NCI-H460 (cell line): ENCODE measurements at places on chromosomes 7 and 10. TPM values are rescaled to one million over a fixed set of nuclear protein-coding genes. Genes with fewer than 3 reads are reported as not detected.

Gene CRHR2
- total RNA-seq: not detected in 2 replicates

Gene FAM25G
- total RNA-seq: not detected in 2 replicates

Gene OR2A7
- total RNA-seq: not detected in 2 replicates

Gene ZNF746
- total RNA-seq: 22.7 and 23.4 TPM in 2 replicates

Gene VIPR2
- 0.30 and 0.43 TPM in 2 replicates for total RNA-seq

Gene PRSS2
- total RNA-seq: not detected in 2 replicates

Gene GTF2IRD2
- total RNA-seq: 6.2 and 14.3 TPM in 2 replicates

Gene UROS
- total RNA-seq: 50.4 and 55.0 TPM in 2 replicates

Gene LDB1
- 25.1 and 27.0 TPM in 2 replicates for total RNA-seq

Gene OR2A12
- not detected in 2 replicates for total RNA-seq

Gene RASA4B
- 2.7 and 3.3 TPM in 2 replicates for total RNA-seq

Gene CYP3A7
- total RNA-seq: not detected in 2 replicates

Gene LRRC18
- not detected in 2 replicates for total RNA-seq

Gene PFKFB3
- total RNA-seq: 15.0 and 15.1 TPM in 2 replicates
